NB4 (cell line): ENCODE measurements at places on chromosomes 12 and 14.
A peak's percentile ranks its signal among the peaks of the same experiment; 100 is the strongest.

DNA sequence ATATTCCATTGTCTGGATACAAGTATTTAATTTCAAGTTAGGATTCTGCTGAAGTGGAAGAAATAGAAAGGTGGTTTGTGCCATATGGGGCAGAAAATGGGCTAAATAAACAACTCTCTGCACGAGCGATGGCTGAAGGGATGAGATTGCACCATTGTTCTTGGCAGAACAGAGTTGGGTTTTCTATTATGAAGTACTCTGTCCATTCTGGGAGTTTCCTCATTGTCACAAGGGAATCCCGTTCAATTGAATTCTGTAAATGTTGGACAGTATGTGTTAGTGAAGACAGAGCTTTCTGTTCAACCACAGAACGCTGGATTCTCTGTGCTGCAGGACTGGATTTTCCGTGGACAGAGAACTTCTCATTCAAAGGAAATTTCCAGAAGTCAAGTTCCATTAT is 345.5 kb upstream of the PRICKLE1 start:
- no peak for DNase-seq

GRCh38 chr14:68148276-68148675 is 328.7 kb downstream of the RAD51B start:
- DNase-seq = no peak

- DNase-seq = no peak
Measured at GRCh38 chr12:2617365-2617764, 177.4 kb upstream of the FKBP4 start.

GRCh38 chr14:68631394-68632053 is 161.3 kb downstream of the ZFP36L1 start:
- DNase-seq = no peak

DNA sequence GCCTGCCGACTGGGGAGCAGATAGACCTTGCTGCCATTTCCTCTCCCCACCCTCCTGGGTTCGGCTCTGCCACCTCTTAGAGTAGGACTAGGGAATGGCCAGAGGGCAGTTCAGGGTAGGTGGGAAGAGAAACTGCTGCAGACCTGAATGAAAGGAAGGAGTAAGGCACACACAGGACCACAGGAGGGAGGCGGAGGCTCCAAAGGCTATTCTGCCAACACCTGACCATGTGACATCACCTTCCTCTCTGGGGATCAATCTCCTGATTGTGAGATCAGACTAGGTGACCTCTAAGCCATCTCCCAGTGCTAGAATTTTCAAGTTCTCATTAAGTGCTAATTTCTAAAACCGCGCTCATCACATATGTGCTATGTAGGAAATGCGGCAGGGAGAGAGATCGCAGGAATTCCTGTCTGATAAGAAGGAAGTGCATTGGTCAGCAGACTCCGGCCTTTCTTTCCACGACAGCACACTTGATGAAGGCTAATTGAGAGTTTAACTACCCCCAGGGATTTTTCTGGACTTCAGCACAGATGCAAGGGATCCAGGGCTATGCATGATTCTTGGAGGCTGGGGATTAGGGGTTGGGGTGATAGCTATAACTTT is 11.5 kb upstream of the TSPAN11 start:
- DNase-seq = no peak

DNA sequence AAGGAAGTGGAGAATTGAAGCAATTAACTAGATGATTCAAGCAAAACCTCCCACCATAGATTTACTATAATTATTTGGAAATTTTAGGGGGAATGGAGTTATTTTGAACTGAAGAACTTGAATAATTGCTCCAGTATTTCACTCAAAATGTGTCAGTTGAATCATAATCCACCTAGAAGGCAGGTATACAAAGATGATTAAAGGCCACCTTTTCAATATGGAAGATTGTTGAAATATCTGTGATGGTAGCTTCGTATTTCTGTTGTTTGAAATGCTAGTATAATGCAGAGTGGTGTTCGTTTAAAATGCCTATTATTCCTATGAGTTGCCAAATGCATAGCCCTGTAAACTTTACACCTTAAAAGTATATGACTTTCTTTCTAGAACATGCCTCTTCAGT is 3.1 kb downstream of the HMGA2 start:
- no peak for DNase-seq

GRCh38 chr14:61644175-61644574 is 51.1 kb upstream of the HIF1A start:
- DNase-seq = no peak

DNA sequence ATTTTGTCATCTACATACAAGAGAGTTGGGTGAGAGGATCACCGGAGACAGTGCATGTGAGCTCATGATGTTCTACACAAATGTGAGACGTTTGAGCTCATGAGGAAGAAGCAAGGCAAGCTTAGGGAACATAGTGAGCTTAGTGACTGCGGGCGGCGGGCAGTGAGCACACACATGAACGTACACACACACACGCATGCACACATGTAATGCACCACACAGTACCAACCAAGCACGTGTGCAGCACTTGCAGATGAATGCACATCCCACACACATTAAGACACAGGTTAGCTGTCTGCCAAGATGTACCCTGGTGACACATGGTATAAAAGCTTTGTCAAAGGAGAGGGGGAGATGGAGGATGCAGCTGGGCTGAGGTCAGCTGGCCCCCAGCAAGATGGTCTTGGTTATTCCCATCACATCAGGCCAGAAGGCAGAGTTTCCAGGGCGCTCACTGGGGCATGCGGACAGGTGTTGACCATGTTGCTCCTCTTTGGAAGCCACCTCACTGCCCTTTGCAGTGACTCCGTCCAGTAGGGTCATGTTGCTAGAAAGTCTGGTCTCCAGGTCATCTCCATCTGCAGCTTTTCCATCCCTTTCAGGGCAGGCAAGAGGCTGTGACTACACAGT is 8.7 kb upstream of the CACNA2D4 start:
- no peak for DNase-seq

DNA sequence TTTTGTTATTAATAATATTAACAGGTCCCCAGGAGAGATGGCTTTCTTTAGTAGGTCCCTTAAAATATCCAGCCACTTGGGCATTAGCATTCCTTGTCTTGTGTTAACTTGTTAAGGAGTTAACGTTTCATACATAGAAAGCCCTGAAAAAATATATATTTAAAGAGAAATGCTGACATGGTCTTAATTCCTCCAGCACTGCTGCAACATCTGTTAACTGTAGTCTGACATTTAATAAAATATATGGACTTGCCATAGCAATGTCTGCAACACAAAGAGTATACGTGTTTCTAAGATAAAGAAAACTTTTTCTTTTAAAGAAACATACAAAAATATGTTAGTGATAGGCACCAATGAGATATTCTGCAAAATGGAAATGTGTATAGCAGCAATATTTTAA is 10.0 kb downstream of the SLC38A4 start:
- DNase-seq = no peak

DNA sequence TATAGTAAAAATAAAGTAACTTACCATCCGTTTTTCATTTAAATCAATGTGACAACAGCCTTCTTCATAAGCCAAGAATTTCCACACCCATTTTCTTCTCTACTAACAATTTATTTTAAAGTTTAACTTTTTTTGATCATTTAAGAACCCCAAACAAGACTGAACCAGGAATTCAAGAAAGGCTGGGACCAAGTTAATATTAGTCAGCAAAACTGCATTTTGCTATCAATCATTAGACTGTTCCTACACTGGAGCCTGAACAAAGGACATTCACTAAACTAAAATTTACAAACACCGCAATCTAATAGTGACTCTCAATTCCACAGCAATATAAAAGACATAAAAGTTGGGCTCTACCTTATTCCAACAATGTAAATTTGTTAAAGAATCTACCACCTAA is 73.6 kb downstream of the OSBPL8 start:
- no peak for DNase-seq

GRCh38 chr14:20782280-20782890 is 1.3 kb downstream of the RNASE6 start:
- peak; percentile 65 for DNase-seq

- DNase-seq = no peak
Measured at GRCh38 chr12:85329913-85330312, 49.9 kb downstream of the ALX1 start.

DNA sequence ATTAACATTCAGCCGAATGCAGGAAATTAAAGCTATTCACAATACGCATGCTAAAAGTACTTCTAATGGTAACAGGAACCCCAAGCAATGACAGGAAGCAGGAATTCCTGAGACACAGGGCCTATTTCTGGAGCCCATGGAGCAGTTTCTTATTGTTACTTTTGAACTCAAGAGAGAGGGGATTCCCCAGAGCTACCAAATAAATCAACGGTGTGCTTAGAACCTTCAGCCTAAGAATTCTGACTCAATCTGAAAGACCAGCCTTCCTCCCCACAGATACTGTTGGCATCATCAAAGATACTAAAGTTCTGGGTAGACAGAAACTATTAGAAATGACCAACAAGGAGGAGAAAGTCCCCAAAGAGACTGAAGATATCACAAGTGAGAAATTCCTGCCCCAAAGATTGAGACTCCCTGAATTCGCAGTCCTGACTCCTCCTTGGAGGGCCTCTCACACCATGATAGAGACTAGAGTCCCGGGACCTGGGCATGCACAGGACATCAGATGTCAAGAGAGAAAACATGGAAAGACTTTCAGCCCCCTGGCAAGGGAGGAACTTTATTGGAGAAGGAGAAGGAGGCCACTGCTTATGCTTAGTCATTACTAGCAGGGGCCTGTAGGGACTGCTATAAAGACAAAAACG is 32.7 kb downstream of the RTRAF start:
- DNase-seq = no peak

DNA sequence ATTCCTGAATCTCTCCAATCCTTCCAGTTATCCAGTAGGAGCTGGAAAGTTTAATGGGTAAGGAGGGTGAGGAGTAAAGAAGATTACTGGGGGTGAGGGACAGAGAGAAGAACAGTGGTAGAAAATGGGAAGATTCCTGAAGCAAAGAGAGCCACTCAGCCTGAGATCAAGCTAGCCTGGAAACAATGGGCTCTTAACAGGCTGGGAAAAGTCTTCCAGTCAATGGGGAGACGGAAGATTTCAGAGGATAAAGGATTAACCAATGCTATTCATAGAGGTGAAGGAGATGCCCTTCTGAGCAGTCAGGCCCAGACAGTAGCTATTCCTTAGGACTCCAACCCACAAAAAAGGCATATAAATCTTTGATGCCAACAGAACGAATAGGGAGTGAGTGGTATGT is 14.8 kb downstream of the GDF11 start:
- no peak for DNase-seq
